Activated CD8-positive, alpha-beta T cell treated with anti-CD3 and anti-CD28 coated beads, Interleukin-2, amount 10 ng/mL, durations not matched to agents 7 days and 5 days (primary cell): ENCODE measurements at places on chromosomes 4 and X. TPM values are rescaled to one million over a fixed set of nuclear protein-coding genes. Genes with fewer than 3 reads are reported as not detected.

DNA sequence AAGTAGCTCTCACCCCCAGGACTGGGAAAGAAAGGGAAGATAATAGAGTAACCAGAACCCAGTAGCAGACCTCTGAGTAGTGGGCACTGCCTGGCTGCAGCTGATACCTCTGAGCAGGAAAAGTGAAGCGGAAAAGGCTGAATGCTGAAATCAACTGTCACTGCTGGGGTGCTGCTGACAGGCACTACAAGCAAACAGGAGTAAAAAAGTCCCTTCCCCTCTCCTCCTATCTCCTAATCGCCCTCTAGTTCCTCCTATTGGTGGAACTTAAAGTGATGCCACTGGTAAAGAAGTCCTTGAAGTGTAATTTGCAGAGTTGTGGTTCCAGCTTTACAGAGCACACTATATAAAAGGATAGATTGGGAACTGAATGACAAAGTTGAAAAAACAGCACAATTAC, 32.8 kb upstream of the GLRB start:
- H3K36me3 ChIP-seq = no peaks in the 10 kb centered on the region
- no peak for DNase-seq
- no peaks in the 10 kb centered on the region for H3K4me1 ChIP-seq
- H3K27me3 ChIP-seq = no peaks in the 10 kb centered on the region
- H3K27ac ChIP-seq = no peak overlapping the region

- H3K4me3 ChIP-seq = peak overlapping the region; percentile 92
- H3K4me1 ChIP-seq = peaks cover 39% of the 10 kb centered on the region
- DNase-seq = no peak
- peaks cover 31% of the 10 kb centered on the region for H3K36me3 ChIP-seq
- H3K27me3 ChIP-seq = no peaks in the 10 kb centered on the region
Observed at GRCh38 chr4:68347845-68348244, 2.0 kb downstream of the YTHDC1 start.

Gene CHRNA9
- 0.82 TPM for total RNA-seq

Gene ERVMER34-1
- total RNA-seq = not detected
